ENCODE measurements at places on chromosomes 16 and 17. TPM values are rescaled to one million over a fixed set of nuclear protein-coding genes. Genes with fewer than 3 reads are reported as not detected.

NPIPA7 gene
- total RNA-seq, result 3.0 TPM

MPO gene
- 0.05 TPM for total RNA-seq

IL21R gene
- 0.13 TPM for total RNA-seq

GPR179 gene
- 0.16 TPM for total RNA-seq

PIGL gene
- 8.2 TPM for total RNA-seq

FOXN1 gene
- total RNA-seq, result not detected

GRCh38 chr17:9367156-9367555 is 208.5 kb downstream of the STX8 start:
- no peak for DNase-seq

DNA sequence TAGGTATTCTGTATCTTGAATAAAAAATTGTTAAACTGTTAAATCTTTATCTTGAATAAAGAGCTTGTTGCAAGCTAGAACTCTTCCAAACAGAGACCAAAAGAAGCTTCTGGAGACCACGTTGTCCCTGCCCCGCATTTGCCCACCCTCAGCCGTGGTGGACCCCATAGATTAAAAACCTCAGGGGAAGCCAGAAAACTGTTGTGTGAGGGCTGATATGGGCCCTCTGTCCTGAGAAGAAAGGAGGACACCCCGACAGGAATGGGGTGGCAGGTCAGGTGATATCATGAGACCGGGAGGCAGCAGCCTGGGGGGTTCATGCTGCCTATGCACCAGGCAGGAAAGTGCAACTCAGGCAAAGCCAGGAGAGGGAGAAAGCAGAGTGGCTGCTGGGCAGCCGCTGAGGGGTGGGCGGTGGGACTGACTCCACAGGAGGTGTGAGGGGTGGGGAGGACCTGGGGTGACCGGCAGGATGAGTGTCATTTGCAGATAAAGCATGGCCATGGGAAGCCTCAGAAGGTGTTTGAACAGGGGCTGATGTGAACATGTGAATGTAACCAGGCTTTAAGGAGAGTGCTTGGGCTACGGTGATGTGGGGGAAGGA is 147.8 kb downstream of the IRF8 start:
- no peak for DNase-seq

DNA sequence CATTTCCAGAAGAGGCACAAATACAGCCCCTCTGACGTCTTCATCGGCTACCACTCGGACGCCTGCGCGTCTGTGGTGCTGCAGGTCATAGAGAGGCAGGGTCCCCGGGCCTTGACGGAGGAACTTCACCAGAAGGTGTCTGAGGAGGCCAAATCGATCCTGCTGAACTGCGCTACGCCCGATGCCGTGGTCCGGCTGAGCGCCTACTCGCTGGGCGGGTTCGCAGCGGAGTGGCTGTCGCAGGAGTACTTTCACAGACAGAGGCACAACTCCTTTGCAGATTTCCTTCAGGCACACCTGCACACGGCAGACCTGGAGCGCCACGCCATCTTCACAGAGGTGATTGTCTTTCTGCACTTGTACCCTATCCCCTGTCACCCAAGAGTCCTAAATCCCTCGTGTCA is 67.0 kb upstream of the ENDOV start:
- DNase-seq, result no peak

DNA sequence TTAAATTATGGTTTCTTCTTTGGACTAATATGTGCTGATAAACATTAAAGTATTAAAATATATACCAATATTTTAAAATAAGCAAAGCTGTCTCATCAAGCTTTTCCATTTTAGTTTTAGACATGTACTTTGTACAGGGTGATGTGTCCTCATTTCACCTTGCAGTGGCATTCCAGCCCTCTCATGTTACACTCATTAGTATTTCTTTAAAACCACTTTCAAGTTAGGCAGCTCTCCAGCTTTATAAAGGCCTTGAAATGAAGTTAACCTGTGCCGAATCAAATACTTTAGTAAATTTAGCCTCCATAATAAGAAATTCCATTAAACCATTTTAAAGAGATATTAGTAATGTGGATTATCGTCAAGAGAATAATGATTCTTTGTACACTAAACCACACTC is 107.6 kb upstream of the HLF start:
- no peak for DNase-seq

DNA sequence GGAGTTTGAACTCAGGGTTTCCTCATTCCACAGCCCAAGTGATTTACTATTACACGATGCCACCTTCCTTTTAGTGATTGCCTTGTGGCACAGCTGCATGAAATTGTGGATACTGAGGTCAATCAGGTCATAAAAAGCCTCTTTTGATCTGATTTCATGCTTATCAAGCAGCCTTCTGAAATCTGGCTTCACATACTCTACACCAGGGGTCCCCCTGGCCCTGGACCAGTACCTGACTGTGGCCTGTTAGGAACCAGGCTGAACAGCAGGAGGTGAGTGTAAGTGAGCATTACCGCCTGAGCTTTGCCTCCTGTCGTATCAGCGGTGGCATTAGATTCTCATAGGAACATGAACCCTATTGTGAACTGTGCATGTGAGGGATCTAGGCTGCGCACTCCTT is 13.8 kb downstream of the SLFN5 start:
- DNase-seq, result no peak

- DNase-seq, result no peak
Measured at GRCh38 chr17:53626286-53626685, 196.4 kb upstream of the KIF2B start.

DNA sequence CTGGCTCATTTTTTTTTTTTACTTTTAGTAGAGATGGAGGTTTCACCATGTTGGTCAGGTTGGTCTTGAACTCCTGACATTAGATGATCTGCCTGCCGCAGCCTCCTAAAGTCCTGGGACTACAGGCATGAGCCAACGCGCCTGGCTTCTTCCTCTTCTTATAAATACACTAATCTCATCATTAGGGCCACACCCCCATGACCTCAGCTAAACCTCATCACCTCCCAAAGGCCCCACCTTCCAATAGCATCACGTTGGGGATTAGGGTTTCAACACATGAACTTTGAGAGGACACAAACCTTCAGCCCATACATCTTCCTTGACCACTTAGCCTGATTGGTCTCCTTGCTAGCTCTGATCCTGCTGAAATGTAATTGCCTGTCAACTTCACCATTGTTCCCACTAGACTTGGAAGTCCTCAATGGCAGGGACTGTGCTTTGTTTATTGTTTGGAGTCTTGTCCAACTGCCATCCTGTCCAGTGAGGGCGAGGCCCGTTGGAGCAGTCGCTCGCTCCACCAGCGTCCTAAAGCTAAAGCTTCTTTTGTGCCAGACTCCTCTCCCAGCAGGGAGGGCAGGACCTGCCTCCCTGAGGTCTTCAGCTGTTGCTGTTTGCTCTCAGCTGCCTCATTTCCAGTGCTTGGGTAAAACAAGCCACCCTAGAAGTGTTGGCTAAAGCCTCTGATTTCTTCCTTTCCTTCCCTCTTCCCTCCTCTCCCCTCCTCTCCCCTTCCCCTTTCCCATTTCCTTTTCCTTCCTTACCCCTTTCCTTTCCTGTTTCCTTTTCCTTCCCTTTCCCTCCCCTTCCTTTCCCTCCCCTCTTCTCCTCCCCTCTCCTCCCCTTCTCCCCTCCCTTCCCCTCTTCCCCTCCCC is 85.3 kb downstream of the HAPSTR1 start:
- no peak for DNase-seq

DNA sequence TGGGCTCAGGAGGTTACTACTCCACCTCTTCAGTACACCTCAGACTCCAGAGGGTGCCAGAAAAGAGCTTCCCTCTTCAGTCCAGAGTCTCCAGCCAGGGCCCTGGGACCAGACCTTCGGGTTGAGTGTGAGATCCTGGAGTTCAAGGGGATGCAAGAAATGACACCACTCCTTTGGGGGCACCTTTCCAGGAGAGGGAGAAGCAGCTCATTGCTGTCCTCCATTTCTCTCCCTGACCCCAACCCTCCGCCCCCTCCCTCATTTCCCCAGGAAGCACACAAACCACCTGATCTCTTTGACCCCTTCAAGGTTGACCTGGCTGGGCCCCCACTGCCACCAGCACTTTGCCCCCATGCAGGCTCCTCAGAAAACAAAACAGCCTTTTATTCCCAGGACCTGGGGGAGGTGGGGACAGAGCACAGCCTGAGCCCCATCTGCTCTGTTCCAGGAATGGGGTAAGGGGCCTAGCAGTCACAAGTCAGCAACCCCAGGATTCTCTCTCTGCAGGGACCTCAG is 21.4 kb downstream of the CDH5 start:
- DNase-seq, result no peak

- DNase-seq, result no peak
Measured at GRCh38 chr16:2964475-2965336, 631 bp downstream of the KREMEN2 start.

GRCh38 chr16:89195521-89196171 is 4.7 kb downstream of the SLC22A31 start:
- no peak for DNase-seq

DNA sequence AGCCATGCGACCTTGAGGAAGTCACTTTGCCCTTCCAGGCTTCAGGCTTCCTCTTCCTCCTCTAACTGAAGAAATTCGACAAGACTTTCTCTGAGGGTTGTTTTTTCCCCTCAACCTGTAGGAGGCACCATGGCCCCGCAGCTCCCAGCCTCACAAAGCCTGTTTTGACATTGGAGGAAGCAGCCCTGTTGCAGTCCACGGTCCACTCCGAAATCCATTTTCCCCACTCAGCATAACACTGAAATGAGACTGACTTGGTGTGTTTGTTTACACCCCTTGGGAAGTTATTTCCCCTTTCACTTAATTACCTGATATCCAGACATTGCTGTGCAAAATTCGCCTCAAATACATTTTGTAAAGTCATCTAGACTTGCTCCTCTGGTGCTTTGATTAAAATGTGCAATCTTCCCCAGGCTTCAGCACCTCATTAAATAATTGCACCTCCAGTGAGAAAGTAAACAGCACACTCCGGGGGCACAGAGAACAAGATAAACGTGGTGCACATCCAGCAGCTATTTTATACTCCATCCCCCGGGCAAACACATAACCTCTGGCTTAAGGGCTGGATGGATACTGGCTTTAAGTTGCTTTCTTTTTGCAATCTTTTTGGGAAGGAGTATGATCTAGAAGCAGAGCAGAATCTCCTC is 41.4 kb upstream of the PIRT start:
- DNase-seq, result no peak

DNA sequence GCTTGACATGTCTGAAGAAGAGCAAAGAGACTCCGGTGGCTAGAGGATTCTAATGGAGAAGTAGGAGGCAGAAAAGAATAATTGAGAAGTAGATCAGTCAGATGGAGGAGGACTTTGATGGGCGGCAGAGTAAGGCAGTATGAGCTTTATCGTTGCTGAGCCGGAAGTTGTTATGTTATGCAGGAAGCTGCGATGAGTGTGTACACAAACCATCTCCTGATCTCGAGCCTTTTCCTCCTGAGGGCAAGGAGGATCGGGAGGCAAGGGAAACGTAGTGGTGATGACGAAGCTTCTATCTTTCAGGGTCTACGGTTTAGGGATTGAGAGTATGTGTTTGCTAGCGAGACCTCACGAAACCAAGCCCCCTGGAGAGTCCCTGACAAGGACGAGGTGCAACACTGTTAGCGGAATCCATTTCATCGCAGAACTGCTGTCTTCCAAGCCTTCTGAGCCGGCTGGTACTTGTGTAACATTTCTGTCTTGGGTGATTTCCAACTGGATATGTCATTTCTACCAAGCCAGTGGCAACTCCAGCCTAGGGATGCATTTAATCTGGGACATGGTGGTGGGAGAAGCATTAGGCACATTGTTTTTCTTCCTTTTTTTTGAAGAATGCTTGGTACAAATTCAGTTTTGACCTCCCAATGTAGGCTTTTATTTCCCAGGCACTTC is 45.5 kb downstream of the RBFOX1 start:
- DNase-seq, result no peak

DNA sequence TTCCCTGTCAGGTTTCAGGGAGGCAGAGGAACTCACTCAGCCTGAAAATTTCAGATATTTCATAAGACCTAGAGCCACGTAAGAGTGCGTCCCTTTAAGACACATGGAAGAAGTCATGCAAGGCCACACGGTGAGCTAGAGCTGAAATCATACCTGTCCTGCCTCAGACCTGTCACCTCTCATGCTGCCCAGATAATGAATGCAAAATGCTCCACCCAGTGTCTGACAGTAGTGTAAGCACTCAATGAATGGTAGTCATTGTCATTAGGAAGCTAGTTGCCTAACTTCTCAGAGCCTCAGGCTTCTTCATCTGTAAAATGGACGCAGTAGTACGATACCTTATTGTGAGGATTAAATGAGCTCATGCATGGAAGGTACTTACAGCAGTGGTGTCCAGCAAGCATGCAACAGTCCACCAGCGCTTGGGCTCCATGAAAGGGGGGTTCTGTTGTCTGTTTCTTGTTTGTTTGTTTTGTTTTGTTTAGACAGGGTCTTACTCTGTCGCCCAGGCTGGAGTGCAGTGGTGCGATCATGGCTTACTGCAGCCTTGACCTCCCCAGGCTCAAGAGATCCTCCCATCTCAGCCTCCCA is 60.7 kb downstream of the WSB1 start:
- DNase-seq, result no peak

Measured in Right ventricle myocardium superior (tissue), 1 donor.